ENCODE measurements at places on chromosomes 2 and 18.

GRCh38 chr18:63421514-63421913 lies 762 bp downstream of the VPS4B start:
- H3K27ac ChIP-seq: peak overlapping the region; percentile 97
- no peak for DNase-seq
- peaks cover 10% of the 10 kb centered on the region for H3K36me3 ChIP-seq
- H3K4me1 ChIP-seq: peaks cover 33% of the 10 kb centered on the region
- no peaks in the 10 kb centered on the region for H3K27me3 ChIP-seq
- H3K4me3 ChIP-seq: peak overlapping the region; percentile 97

DNA sequence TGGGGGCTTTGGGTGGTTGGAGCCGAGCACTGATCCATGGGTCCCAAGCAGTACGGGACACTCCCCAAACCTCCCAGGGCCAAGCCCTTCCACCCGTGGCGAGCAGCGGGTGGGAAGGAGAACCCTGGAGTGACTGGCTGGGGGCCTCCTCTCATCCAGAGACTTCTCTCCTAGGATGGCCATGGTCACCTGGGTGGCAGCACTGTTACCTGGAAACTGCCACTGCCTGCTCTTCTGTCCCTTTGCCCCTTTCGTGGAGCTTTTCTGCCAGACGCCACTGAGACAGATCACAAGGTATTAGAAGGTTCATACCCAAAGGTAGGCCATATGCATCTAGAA lies 26.9 kb downstream of the CENPO start:
- H3K36me3 ChIP-seq: peaks cover 18% of the 10 kb centered on the region
- no peak overlapping the region for H3K4me3 ChIP-seq
- no peaks in the 10 kb centered on the region for H3K27me3 ChIP-seq
- DNase-seq: no peak

GRCh38 chr2:165064743-165065142 lies 109.4 kb upstream of the SLC38A11 start:
- no peak overlapping the region for H3K4me3 ChIP-seq
- no peaks in the 10 kb centered on the region for H3K4me1 ChIP-seq
- H3K27ac ChIP-seq: no peak overlapping the region
- no peak for DNase-seq
- no peaks in the 10 kb centered on the region for H3K36me3 ChIP-seq

DNA sequence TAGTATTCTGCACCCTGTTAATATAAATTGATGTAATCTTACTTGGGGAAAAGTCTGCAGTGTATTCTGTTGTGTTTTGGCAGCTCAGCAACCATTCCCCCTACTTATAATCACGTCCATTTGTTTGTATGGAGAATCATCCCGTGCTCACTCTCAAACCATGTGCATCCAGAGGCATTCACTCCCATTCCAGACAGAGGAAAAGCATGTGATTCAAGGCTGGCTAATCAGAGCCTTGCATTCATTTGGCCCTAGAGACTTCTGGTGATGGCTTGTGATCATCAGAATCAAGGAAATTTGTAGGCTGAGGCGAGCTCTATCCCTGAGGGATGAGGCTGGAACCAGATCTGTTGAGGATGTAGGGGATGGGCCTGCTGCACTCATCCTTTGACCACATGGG lies 5.1 kb upstream of the WIPF1 start:
- H3K36me3 ChIP-seq: no peaks in the 10 kb centered on the region
- DNase-seq: no peak
- H3K27me3 ChIP-seq: no peaks in the 10 kb centered on the region
- H3K4me1 ChIP-seq: peaks cover 79% of the 10 kb centered on the region
- peak overlapping the region; percentile 2 for H3K4me3 ChIP-seq

GRCh38 chr2:170813611-170814532 lies 2.8 kb upstream of the GAD1 start:
- H3K27ac ChIP-seq: no peak overlapping the region
- DNase-seq: no peak
- no peak overlapping the region for H3K4me3 ChIP-seq
- H3K27me3 ChIP-seq: peaks cover 52% of the 10 kb centered on the region
- H3K4me1 ChIP-seq: peaks cover 32% of the 10 kb centered on the region

DNA sequence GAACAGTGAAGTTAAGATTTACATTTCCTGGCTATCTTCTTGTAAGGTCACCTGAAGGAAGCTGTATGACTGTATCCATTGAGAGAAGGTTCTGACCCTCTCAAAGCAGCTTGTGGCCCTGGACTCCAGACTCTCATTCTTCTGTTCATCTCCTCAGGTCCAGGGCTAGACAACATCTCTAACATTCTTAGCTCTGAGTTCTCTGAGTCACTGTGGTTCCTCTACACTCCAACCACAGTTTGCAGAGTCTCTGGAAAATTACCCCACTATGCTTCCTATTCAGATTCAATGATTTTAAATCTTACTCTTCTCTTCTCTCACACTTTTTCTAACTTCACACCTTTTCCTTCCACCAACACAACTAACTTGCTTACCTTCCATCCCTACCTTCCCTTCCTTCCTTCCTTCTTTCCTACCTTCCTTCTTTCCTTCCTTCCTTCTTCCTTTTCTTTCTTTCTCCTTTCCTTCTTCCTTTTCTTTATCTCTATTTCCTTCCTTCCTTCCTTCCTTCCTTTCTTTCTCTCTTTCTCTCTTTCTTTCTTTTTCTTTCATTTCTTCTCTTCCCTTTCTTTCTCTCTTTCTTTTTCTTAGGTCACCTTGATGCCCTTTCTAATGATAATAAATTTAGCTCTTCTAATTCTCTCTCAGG lies 824.3 kb upstream of the ZEB2 start:
- no peaks in the 10 kb centered on the region for H3K4me1 ChIP-seq
- H3K27ac ChIP-seq: no peak overlapping the region
- no peak overlapping the region for H3K4me3 ChIP-seq
- no peaks in the 10 kb centered on the region for H3K27me3 ChIP-seq
- no peaks in the 10 kb centered on the region for H3K36me3 ChIP-seq

- no peak overlapping the region for H3K4me3 ChIP-seq
- no peaks in the 10 kb centered on the region for H3K27me3 ChIP-seq
- H3K36me3 ChIP-seq: no peaks in the 10 kb centered on the region
- no peaks in the 10 kb centered on the region for H3K4me1 ChIP-seq
Measured at GRCh38 chr2:133411857-133412256, 156.4 kb downstream of the NCKAP5 start.

DNA sequence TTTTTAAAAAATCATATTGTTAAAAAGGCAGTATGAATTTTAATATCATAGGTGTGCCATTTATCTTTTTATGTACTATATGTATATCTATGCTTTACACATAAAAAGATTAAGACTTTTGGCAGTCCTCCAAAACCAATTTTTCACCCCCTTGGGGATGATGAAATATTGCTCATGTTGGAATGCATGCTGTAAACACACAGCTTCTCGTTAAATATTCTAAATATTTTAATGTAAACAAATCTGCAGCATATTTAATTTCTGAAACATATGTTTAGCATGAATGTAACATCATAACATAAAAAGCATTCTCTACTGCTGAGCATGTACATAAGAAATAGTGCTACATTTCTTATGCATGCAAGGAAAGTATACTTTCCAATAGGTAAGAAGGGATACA lies 484.3 kb upstream of the LRATD1 start:
- no peak overlapping the region for H3K4me3 ChIP-seq
- DNase-seq: no peak
- H3K27ac ChIP-seq: no peak overlapping the region
- H3K27me3 ChIP-seq: no peaks in the 10 kb centered on the region
- no peaks in the 10 kb centered on the region for H3K4me1 ChIP-seq
- H3K36me3 ChIP-seq: no peaks in the 10 kb centered on the region

- H3K36me3 ChIP-seq: no peaks in the 10 kb centered on the region
- H3K4me3 ChIP-seq: no peak overlapping the region
- H3K27me3 ChIP-seq: no peaks in the 10 kb centered on the region
- H3K27ac ChIP-seq: no peak overlapping the region
- no peaks in the 10 kb centered on the region for H3K4me1 ChIP-seq
Measured at GRCh38 chr2:188604579-188604978, 312.9 kb downstream of the GULP1 start.

All from CD8-positive, alpha-beta memory T cell (primary cell).